Activated T-cell treated with anti-CD3 and anti-CD28 coated beads, Interleukin-2, amount 50 U/mL, for 48 hours (primary cell): ENCODE measurements at places on chromosomes 4 and X.

- DNase-seq, result no peak
Measured at GRCh38 chr4:100609810-100610209, 92.0 kb upstream of the EMCN start.

DNA sequence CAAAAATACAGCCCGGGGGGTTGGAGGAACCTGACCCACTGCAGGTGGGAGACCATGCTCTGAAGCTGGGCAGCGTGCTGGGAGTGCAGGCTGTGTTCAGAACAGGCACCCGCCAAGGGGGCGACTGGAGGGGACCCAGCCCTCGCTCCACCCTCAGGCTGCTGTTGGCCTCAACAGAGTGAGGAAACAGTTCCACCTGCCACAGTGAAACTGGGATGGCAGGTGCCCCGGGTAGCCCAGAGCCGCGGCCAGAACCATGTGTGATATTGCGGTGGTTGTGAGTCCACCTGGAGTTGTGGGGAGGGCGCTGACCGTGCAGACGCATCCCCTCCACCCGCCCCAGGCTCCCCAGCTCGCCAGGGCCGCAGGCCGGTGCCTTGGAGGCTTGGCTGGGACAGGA, 45.7 kb upstream of the PSAPL1 start:
- DNase-seq, result no peak

- DNase-seq, result no peak
Measured at GRCh38 chr4:76804096-76804495, 93.8 kb downstream of the SOWAHB start.

- no peak for DNase-seq
Measured at GRCh38 chr4:146023334-146023967, 84.8 kb upstream of the ZNF827 start.

DNA sequence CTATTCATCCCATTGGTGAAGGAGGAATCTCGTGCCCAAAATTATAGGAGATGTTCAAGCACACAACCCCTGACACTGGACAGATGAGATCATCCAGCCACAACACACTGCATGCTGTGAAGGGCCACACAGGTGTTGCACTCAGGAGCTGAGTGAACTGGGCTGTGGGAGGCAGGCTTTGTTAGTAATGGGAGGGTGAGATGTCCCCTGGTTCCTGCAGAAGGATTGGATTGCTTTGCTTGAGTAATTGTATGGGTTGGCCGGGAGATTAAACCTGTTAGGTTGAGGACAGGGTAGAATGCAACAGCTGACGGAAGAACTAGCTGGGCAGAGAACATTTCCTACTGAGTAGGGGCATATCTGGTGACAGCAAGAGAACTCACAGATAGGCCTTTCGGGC, 152.2 kb downstream of the TACR3 start:
- DNase-seq, result no peak

- no peak for DNase-seq
Measured at GRCh38 chr4:47386146-47386545, 77.4 kb downstream of the COMMD8 start.

GRCh38 chr4:107877361-107877760, 52.6 kb downstream of the SGMS2 start:
- no peak for DNase-seq

- DNase-seq, result no peak
Measured at GRCh38 chrX:53071064-53071463, 11.1 kb upstream of the TSPYL2 start.

GRCh38 chr4:123105026-123105420, 182.6 kb upstream of the NUDT6 start:
- DNase-seq, result no peak

DNA sequence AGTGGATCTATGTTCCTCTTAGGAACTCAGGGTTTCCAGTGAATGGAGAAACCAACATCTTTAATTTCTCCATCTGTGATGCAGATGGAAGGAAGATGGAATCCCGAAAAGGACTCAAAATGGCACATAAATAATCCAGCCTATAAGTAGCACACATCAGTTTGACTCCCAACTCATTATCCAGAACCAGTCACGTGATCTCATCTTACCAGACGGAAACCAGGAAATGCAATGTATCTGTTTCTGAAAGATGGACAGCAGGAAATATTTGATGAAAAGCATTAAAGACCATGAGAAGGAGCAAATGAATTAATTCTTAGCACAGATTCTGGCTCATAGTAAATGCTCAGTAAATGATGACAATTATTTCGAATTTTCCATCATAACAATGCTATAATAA, 443.1 kb upstream of the FMR1 start:
- no peak for DNase-seq

DNA sequence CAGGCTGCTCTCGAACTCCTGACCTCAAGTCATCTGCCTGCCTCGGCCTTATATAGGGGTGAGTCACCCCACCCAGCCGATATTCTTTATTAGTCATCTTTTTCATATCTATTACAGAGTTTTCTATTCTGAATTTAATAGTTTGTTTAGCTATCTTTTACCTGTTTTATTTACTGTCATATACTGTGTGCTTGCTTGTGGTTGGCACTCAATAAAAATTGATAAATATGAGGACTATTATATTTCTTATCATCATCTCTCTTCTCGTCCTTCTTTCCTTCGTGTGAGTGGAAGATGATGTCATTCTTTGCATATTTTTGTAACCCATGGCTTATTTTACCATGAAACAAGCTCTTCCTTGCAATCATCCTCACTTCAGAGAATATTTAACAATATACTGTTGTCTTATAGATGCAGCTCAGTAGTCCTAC, 265.5 kb downstream of the ARHGAP24 start:
- DNase-seq, result no peak

DNA sequence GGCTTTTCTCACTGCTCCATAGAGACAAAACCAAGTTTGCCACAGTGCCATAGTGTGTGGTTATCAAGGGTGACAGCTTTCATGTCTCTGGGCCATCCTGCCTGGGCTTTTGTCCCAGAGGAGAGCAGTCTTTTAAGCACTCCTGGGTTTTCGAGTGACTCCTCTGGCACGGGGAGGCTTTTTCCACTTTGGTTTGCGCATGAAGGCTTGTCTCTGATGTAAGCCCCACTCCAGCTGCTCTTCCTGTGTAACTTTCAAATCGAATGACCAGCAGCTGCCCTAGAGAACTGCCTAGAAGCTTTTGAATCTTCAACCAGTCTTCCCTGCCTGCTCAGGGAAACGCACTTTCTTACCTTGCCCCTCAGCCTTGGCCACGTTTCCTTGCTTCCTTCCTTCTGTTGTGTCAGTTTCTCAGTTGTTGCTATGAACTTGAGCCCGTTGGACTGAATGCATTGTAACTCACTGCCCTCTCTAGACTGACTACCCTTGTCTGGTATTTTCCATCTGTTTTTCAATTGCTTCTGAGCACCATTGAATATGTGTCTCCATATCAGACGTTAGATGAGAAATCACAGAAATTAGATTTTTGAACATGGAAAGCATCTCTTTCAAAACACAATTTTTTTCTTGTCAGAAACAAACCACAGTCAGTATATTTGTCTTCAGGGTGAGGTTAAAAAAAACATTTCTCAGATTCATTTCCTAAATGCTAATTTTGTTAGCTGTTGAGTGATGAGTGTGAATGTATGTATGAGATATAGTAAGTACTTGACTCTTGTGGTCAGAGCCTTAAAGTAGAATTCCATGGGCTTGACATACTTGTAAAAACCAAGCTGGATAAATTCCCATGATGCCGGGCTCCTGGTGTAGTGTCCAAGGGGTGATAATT, 45.3 kb downstream of the SLC9A6 start:
- DNase-seq, result no peak

DNA sequence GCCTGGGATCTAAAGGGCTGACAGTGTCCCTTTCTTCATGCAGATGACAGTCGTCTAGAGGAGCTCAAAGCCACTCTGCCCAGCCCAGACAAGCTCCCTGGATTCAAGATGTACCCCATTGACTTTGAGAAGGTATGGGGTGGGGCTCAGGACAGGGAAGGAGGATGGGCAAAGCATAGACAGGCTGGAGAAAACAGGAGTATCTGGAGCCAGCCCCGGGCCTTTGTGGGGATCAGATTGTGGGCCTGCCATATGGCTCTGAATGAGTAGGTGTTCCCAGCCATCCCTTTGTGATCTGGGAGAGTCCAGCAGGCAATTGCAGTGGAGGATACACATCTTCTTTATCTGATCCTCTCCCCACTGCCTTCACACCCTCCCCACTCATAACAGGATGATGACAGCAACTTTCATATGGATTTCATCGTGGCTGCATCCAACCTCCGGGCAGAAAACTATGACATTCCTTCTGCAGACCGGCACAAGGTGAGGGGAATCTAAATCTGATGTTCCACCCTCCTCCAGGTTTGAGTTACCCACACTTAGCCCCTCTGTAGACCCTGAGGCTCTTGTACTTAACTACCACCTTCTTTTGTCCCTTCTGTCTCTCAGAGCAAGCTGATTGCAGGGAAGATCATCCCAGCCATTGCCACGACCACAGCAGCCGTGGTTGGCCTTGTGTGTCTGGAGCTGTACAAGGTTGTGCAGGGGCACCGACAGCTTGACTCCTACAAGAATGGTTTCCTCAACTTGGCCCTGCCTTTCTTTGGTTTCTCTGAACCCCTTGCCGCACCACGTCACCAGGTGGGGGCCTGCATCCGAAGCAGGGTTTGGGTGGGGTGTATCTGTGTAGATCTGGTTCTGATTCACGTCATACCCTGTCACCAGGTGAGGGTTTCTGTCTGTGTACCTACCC, 5.8 kb upstream of the CDK16 start:
- no peak for DNase-seq

DNA sequence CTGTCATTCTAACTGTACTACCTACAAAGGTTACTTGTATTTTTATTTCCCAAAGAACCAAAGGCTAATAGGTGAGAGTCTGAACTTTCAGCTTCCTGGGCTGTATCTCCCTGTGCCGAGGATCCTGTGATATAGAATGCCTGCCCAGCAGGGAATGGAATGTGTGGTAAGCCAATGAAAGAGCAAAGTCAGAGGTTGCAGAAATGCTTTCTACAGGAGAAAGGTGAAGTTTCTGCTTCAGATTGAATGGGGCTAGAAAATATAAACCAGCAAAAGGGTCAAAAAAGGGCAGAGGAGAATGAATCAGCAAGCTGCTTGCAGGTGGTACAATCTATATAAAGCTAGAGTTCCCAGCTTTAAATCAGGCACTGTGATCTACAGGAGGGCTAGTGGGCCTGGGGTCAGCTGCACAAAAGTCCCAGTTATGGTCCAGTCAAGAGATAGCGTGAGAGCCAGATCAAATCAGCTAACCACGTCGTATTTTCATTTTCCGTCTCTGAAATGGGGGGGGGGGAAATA, 146.1 kb downstream of the DCTD start:
- DNase-seq, result no peak

DNA sequence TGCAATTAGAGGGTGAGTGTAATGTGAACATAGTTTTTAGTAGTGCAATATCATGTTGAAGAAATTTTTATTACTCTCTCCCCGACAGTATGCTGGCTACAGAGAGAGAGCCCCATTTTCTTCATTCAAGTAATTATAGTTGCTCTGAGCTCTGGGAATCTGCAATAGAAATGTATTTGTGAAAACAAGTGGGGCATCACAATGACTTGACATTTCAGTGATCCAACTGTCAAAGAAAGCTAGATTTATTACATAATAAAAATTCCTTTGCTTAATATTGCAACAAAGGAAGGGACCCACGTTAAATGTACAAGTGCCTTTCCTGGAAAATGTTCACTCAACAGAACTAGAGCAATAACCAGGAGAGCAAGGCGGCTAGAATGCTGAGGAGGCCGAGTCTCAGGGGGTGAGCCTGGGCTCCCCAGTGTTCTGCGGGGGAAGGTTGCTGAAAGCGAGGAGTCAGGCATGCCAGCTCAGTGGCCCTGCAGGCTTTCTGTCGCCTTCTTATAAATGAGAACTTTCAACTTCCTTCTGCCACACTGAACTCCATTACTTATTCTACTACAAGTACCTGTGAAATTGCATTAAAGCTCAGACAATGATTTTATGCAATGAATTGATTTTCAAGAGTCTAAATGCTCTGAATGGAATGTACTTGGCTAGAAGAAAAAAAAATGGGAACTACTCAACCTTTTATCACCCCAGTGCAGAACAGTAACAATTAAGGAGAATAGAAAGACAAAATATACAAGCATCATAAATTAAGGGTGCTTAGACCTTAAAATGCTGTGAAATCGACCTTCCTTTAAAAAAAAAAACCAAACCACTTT, 476.4 kb downstream of the AFF2 start:
- no peak for DNase-seq

GRCh38 chr4:112557676-112558411, 41.9 kb upstream of the NEUROG2 start:
- no peak for DNase-seq

DNA sequence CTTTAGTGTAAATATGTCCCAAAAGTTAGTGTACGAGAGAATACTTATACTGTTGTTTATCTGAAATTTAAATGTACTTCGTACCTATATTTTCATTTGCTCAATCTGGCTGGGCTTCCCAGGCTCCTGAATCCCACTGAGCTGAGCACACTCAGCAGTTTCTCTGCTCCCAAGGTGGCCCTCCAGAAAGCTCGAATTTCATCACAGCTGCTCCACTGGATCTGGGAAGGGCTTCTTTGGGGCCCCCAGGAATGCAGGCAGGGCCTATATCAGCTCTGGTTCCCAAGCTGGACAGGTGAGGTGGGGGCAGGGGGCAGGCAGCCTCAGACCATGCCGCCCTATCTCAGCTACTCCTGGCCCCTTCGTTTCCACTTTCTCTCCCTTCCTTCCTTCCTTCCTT, 1.5 kb upstream of the FATE1 start:
- no peak for DNase-seq

GRCh38 chrX:20265726-20266681, 705 bp downstream of the RPS6KA3 start:
- DNase-seq, result peak; percentile 43

GRCh38 chr4:67861513-67861912, 22.3 kb downstream of the TMPRSS11D start:
- no peak for DNase-seq

DNA sequence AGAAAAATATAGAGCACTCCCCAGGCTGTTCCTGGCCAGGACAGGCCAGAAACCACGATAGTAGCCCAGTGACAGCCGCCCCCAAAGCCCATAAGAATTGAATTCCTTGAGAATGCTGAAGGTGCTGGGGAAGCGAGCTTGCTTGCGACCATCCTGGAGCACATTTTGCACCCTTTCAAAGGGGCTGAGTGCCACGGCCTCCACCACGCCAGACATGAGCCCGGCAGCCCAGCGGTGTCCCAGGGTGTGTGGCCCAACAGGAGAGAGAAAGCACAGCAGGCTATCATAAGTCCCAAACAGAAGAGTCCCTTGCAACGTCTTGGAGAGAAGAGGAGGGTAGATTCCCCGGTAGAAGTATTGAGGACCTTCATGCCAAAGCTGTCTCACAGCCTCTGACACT, 7.6 kb upstream of the ZCCHC18 start:
- DNase-seq, result no peak

DNA sequence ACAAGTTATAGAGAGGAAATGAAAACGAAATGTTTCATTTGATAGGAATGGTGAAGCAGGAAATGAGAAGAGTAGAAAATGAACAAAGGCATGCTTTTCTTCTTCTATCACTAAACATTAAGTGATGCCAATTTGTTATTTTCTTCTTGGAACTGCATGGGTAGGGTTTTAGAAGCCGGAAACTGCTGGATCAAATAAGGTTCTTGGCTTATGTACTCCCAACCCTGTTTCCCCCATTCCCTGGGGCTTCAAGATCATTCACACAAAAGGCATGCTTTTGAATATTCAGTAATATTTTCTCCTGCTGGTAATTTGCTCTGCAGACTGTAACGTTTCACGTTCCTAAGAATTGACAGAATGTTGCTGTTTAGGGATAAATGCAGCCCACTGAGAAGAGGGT, 224.1 kb downstream of the NLGN4X start:
- no peak for DNase-seq

- peak; percentile 51 for DNase-seq
Measured at GRCh38 chr4:4637710-4638109, 95.9 kb upstream of the STX18 start.
